ENCODE measurements at places on chromosomes 4 and X. TPM values are rescaled to one million over a fixed set of nuclear protein-coding genes. Genes with fewer than 3 reads are reported as not detected.

CITED1 gene
- total RNA-seq = 26.8 TPM

XAGE5 gene
- total RNA-seq = not detected

CPEB2 gene
- 3.2 TPM for total RNA-seq

SASH3 gene
- total RNA-seq = 2.4 TPM

EMCN gene
- total RNA-seq = 36.1 TPM

KLB gene
- total RNA-seq = under 0.01 TPM

TBC1D8B gene
- 7.3 TPM for total RNA-seq

CYSLTR1 gene
- total RNA-seq = 11.1 TPM

SSX5 gene
- not detected for total RNA-seq

S100P gene
- total RNA-seq = 2.1 TPM

ZRSR2 gene
- 5.5 TPM for total RNA-seq

NAP1L2 gene
- total RNA-seq = 1.3 TPM

IL15 gene
- 4.5 TPM for total RNA-seq

IL1RAPL1 gene
- 2.3 TPM for total RNA-seq

ADH1B gene
- 6.3 TPM for total RNA-seq

CTAG1A gene
- not detected for total RNA-seq

OPHN1 gene
- 15.6 TPM for total RNA-seq

RGN gene
- 3.1 TPM for total RNA-seq

ZNF827 gene
- total RNA-seq = 13.6 TPM

SPANXN4 gene
- not detected for total RNA-seq

GPR173 gene
- 4.4 TPM for total RNA-seq

STPG2 gene
- 0.18 TPM for total RNA-seq

SPON2 gene
- 54.3 TPM for total RNA-seq

DDX53 gene
- total RNA-seq = not detected

C4orf51 gene
- not detected for total RNA-seq

TRIM60 gene
- not detected for total RNA-seq

TKTL1 gene
- total RNA-seq = 0.27 TPM

CYP4V2 gene
- total RNA-seq = 3.9 TPM

FRG2 gene
- not detected for total RNA-seq

ZMAT1 gene
- total RNA-seq = 1.9 TPM

KLKB1 gene
- 0.09 TPM for total RNA-seq

CDX4 gene
- total RNA-seq = not detected

HAND2 gene
- 1.7 TPM for total RNA-seq

SMR3A gene
- total RNA-seq = not detected

ARHGAP36 gene
- 288 TPM for total RNA-seq

MEPE gene
- not detected for total RNA-seq

NSG1 gene
- total RNA-seq = 0.75 TPM

ARSD gene
- 8.4 TPM for total RNA-seq

HSFX2 gene
- total RNA-seq = 0.75 TPM

RAB33A gene
- total RNA-seq = 0.49 TPM

LIMCH1 gene
- total RNA-seq = 104 TPM

XG gene
- total RNA-seq = 3.7 TPM

NFKB1 gene
- 16.8 TPM for total RNA-seq

HSFX4 gene
- total RNA-seq = 0.53 TPM

REELD1 gene
- total RNA-seq = not detected

PNMA6A gene
- 3.7 TPM for total RNA-seq

TBX22 gene
- total RNA-seq = not detected

EDNRA gene
- total RNA-seq = 24.0 TPM

TRPC5OS gene
- total RNA-seq = 0.13 TPM

INTU gene
- 10.6 TPM for total RNA-seq

TCP11X2 gene
- not detected for total RNA-seq

NDST3 gene
- total RNA-seq = 0.04 TPM

DNAAF6 gene
- total RNA-seq = not detected

ADGRL3 gene
- 40.7 TPM for total RNA-seq

EXOC1L gene
- not detected for total RNA-seq

GYPE gene
- total RNA-seq = 1.2 TPM

TRIM2 gene
- total RNA-seq = 29.8 TPM

DGKK gene
- total RNA-seq = not detected

FNIP2 gene
- total RNA-seq = 18.5 TPM

SSX2 gene
- total RNA-seq = not detected
